ENCODE measurements at places on chromosomes 16 and 17.

GRCh38 chr16:26901196-26901861 lies 165.4 kb upstream of the C16orf82 start:
- DNase-seq: no peak

GRCh38 chr17:57338257-57338914 lies 82.1 kb downstream of the MSI2 start:
- DNase-seq: no peak

DNA sequence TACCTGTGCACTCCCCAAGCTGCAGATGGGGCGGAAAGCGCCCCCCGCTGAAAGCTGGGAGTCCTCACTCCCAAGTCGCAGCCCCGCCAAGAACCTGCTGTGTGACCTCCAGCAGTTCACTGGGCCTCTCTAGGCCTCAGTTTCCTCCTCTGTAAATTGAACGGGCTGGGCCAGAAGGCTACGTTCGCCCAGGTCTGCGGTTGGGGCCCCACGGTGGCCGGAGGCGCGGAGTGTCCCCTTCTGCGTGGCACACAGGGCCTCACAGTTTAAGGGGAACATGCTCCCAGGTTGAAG lies 628 bp downstream of the GALK1 start:
- no peak for DNase-seq

DNA sequence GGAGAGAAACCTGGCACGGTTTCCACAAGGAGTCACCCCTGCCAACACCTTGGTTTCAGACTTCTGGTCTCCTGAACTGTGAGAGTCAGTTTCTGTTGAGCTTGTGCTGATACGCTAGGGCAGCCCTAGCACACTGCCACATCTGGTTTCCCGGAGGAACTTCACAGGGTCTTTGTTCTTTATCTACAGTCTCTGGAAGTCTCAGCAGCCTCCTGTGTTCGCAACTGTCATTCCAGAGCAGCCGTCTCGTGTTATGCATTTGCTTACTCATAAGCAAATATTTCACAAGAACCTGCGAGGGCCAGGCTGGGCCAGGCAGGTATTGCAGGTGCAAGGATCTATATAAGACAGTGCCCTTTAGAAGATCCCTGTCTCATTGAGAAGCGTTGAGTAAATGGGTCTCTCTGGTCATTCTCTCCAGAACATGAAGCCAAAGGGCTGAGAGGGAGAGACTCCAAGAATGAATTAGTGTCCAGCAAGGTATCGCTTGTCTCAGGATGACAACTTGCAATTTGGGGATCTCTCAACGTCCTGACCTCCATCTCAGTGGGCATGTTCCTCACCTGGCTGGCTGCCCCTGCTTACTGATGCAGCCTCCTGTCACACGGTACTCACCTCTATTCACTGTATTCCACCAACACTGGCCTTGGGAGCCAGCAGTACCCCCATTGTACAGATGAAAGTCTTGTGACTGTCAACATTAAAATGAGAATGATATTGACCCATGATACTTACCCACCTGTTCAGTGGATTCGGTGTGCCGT lies 141.2 kb downstream of the WWOX start:
- no peak for DNase-seq

DNA sequence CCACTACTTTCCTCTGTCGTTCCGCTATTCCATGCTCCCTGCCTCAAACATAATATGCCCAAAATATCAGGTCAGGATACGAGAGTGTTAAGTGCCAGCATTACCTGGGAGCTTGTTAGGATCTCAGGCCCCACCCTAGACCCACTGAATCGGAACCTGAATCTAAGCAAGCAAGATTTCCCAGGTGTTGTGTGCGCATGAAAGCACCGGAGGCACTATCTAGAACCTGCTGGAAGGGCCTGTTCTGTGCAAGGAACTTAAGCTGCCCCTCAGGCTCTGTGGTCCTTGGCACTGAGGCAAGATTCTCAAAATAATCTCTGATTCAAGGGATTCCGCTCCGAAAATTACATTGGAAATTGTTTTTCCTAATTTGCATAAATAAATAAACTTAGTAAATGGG lies 107.7 kb upstream of the NOL11 start:
- DNase-seq: no peak

DNA sequence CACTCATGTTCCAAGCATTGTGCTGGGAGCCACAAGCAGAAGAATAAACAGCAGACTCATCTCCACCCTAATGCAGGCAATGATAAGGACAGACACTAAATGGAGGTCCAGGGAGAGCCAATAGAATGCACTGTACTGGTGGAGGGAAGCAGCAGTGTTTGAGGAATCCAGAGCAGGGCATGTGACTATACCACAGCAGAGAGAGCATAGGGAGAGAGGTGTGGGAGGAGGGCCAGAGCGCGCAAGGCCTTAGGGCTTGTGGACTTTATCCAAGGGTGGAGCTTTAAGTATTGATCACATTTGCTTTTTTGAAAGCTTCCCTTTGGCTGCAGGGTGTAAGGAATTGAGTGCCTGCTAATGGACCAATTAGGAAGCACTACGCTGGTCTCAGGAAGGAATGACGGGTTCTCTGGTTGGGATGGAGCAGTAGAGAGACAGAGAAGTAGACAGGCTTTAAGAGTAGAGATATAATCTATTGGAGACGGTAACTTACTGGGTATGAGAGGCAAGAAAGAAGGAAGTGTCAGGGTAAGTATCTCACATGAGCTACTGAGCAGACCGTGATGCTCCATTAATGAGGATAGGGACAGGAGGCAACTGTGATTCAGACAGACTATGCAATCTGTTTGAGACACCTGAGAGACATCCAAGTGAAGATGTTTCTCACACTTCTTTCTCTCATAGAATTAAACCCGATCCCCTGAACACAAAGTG lies 82.2 kb downstream of the MYO1D start:
- DNase-seq: no peak

GRCh38 chr16:22191532-22192260 lies 14.4 kb upstream of the EEF2K start:
- DNase-seq: peak; percentile 42

DNA sequence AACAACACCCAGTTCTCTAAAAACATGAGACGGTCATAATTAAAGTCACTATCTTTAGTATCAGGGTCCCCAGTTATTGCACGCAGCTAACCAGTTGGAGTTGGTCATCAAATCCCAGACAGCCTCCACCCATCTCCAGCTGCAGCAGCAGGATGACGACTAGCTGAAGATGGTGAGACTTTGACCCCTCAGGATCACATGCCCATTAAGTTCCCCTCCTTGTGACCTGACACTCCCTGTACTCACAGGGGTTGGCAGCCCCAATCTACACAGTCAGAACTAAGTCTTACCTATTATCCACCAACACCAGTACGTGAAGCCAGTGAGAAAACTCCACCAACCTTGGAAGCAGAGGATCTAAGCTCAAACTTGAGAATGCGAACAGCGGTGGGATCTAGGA lies 37.7 kb upstream of the IRX5 start:
- no peak for DNase-seq

DNA sequence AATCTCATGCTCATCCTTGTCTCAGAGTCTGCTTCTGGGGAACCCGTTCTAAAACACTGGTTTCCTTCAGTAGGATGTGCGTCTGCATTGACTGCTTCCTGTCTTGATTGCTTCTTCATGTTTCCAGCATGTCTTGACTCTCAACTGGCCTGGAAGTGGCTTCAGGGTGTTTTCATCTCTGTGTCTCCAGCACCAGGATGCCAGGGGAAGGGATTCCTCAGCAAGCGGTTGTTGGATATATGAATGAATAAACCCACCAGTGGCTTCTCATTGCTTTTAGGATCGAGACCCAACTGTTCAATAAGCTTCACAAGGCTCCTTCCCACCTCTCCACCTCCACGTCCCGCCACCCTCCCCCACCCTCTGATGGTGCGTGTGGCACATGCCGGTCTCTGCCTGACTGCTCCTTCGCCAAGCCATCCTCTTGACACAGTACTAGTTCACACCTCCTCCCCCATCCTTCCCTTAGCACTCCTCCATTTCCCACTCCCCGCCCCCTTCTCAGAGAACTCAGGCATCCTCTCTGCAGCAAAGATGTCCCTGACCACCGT lies 14.1 kb upstream of the TNS4 start:
- DNase-seq: no peak

DNA sequence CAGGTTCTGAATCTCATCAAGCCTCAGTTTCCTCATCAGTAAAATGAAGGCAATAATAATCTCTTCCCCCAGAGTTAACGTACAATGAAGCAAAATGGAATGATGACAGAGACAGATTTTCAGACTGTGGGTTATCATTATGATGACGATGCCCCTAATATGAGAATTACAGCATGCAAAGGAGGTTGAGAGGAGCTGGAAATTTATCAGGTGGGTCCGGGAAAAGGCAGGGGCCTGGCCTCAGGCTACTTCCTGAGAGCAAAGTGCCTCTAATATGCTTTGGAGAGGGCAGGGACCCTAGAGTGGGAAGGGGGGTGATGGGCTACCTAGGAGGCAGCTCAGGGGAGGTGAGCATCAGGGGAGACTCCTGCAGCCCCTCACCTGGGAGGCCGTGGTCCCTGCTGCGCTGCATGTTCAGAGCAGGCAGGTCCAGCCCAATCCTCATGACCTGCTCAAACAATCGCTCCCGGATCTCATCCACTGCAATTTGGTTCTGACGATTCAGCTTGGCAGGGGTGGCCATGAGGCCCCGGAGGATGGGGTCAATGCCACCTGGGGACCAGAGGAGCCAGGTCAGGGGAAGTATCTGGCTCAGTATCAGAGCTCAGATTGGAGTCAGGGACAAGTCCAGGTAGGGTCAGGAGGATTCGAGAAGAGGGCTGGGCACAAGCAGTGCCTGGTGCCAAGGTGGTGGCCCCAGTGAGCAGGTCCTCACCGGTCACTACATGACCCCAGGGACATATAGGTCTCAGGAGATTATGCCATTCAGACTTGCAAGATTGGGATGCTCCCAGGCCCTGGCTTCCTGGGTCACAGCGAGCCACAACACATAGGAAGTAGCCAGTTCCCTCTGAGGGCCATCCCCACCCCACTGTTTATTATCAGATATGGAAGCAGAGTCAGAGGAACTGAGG lies 8.1 kb downstream of the MPO start:
- no peak for DNase-seq

DNA sequence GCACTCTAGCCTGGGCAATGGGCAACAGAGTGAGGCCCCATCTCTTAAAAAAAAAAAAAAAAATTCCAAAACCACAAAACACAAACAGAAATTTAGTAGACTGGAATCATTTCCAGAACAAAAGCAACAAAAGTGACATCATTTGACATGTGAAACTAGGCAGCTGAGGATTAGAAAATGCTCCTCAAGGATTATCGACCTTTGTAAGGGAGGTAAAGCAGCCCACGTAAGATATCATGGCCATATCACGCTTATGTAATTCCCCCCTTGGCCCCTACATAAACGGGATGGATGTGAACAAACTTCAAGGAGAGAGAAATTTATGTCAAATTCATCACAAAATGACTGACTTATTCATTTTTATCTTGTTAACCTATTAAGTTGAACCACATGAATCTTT lies 83.3 kb downstream of the WDR59 start:
- DNase-seq: no peak

- DNase-seq: no peak
Observed at GRCh38 chr17:80926591-80927250, 64.9 kb upstream of the CHMP6 start.

DNA sequence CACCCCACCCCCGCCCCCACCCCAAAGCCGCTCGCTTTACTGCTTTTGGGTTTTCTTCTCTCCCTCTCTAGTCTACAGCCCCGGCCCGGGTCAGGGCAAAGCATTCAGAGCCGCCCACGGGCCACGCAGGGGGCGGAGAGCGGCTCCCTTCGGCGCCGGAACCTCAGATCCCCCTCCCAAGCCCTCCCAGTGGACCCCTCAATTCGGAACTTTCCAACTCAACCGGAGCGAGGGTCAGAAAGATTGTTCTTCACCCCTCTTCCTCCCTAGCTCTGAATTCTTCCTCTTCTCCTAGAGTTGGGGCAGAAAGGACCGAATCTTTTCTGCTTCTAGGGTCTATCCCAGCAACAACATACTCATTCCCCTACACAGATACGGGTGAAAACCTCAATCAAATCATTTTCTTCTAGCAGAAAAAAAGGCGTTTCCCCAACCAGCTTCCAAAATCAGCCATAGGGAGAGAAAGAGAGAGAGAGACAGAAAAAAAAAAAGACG lies 1.0 kb downstream of the HOXB2 start:
- DNase-seq: no peak

GRCh38 chr17:80953471-80954315 lies 37.9 kb upstream of the CHMP6 start:
- no peak for DNase-seq

- no peak for DNase-seq
Observed at GRCh38 chr17:39596543-39597267, 11.0 kb downstream of the NEUROD2 start.

GRCh38 chr16:55062442-55062841 lies 131.8 kb downstream of the IRX5 start:
- DNase-seq: no peak

DNA sequence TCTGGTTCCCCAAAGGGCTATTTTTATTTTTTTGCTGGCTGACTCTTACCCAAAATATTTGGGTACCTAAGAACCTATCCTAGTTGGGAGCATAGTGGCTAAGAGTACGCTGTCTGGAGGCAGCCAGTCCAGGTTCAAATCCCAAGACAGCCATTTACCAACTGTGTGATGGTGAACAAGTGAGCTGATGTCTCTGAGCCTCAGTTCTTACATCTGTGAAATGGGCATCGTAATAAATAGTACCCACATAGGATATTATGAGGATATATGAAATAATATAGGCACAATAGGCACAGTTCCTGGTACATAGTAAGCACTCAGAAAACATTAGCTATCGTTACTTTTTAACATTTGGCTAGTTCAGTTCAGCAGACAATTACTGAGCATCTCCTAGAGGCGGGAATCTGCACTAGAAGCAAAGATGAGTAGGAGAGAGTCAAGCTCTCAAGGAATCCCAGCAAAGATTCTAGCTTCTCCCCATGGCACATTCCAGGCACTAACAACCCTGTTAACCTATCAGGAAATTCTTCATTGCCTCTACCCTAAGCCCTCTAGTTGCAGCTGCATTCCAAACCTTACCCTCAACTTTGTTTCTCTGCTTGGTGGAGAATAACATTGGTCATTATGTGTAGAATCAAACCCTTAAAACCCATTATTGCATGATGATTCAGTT lies 31.6 kb downstream of the GPR139 start:
- no peak for DNase-seq

DNA sequence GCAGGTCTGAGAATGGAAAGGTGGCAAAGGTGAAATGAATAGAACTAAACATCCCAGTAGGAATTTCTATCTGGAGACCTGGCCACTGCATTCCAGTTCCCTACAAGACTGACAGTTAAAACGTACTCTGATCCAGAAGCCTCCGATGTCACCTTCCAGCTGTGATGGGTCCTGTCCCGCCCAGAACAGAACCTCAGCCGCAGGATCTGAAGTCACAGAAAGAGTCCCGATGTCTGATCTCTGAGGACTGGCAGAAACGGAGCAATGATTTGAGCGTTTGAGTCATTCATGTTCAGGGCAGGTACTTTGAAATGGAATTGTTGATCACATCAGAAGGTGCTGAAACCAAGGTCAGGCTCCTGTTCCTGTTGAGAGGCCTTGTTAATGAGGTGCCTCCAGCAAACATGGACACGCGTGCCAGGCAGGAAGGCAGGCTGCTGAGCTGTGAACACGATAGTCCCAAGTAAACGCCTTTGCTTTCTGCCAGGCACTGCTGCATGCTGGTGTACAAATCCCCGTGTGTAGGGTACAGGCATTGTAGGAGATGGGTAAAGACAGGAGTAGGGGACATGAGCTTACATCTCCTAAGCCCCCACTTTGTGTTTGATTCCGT lies 61.4 kb downstream of the VAT1L start:
- DNase-seq: no peak

Measured in memory B cell (primary cell).